WTC11 (cell line): ENCODE measurements at places on chromosomes 16 and 17. TPM values are rescaled to one million over a fixed set of nuclear protein-coding genes. Genes with fewer than 3 reads are reported as not detected.

DNA sequence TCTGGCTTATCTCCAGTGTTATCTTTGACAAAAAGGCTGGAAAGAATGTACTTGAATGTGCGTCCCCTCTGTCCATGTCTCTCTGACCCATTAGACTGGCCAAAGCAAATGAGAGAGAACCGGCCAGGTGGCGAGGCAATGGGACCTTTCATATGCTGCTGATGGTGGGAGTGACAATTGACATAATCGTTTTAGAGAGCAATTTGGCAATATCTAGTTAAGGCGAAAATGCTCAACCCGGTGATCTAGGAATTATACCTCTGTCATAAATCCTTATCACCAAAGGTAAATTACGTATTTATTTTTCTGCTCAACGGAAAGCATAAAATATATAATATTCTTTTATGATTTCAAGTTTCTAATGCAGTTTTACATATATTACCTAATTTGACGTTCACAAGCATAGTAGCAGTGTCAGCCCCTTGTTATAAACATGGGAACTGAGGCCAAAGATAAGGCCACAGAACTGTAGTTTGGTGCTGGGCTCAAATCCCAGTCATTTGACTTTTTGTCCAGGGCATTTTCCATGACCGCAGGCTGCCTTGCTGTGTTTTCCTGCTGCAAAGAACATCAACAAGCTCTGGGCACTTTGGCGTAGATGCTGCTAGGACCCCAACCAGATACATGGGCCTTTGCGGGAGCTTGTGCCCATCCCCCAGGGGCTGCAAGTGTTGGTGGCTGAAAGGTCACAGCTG is 14.7 kb upstream of the SDK2 start:
- DNase-seq, result no peak
- no peak overlapping the region for H3K27ac ChIP-seq
- peaks cover 11% of the 10 kb centered on the region for H3K36me3 ChIP-seq
- no peak overlapping the region for H3K4me3 ChIP-seq

GRCh38 chr16:1271380-1271723 is 15.5 kb downstream of the TPSD1 start:
- DNase-seq, result no peak
- H3K27me3 ChIP-seq, result peaks cover 6% of the 10 kb centered on the region; the same call in 1 of the 2 replicates
- H3K4me3 ChIP-seq, result no peak overlapping the region
- H3K36me3 ChIP-seq, result no peaks in the 10 kb centered on the region
- H3K4me1 ChIP-seq, result peaks cover 3% of the 10 kb centered on the region
- H3K27ac ChIP-seq, result no peak overlapping the region

ATP2C2 gene
- total RNA-seq, result 2.4 to 4.3 TPM (median 2.8 TPM) in 3 replicates

OMG gene
- not detected in 3 replicates for total RNA-seq

NXN gene
- 96.8 to 100 TPM (median 98.7 TPM) in 3 replicates for total RNA-seq
